Lung (tissue), 17 donors: ENCODE measurements at places on chromosomes 4 and X.

DNA sequence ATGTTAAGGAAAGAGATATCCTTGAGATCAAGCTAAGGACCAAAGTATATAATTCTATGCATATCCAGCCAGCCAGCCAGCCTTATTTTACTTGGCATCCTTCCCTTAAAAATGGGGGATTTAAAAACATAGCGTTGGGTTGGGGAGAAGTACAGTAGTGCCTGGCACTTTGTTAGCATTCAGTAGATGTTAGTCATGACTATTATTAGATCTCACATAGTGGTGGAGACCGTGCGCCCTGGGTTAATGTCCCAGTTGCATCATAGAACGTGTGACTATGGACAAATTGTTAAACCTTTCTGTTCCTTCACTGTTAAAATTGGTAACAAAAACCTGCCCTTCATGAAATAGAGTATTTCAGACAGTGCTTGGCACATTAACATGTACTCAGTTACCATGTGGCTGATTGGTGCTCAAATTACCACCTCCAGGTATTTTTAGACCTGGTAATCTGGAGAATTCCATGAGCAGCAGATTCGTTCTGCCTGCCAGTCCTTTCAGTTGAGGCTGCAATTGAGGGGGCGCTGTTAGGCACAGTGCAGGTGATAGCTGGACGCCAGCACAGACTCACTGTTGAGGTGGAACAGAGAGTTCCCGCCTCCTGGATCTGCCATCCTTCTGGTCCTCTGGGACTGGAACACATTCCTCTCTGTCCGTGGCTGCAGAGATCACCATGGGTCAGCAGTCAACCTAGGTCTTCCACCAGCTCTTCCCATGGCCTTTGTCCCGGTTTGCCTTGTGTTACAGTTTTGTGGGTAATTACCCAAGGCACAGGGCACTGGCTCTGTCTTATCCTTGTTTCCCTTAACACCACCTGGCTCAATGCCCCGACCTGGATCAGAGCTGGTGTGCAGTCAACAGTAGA is 31.7 kb downstream of the RBBP7 start:
- DNase-seq, result no peak

DNA sequence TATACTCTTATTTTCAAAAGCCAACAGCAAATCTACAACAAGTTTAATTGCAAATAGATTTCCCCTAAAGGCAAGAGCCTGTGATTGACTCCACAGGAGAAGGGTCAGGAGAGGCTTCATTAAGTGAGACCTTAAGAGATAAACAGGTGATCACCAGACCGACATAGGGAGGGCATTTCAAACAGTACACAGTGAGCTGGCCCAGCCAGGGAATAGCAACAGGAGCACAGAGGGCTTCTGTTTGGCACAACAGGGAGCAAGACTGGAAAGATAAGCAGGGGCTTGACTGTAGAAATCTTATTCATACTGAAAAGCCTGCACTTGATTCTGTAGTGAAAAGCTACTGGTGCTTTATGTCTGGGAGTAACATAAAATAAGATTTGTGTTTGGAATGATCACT is 3.9 kb downstream of the RUFY3 start:
- no peak for DNase-seq

- no peak for DNase-seq
Measured at GRCh38 chr4:1873291-1873690, 2.1 kb downstream of the NSD2 start.

- DNase-seq, result no peak
Measured at GRCh38 chrX:39167791-39168190, 366.5 kb downstream of the MID1IP1 start.

DNA sequence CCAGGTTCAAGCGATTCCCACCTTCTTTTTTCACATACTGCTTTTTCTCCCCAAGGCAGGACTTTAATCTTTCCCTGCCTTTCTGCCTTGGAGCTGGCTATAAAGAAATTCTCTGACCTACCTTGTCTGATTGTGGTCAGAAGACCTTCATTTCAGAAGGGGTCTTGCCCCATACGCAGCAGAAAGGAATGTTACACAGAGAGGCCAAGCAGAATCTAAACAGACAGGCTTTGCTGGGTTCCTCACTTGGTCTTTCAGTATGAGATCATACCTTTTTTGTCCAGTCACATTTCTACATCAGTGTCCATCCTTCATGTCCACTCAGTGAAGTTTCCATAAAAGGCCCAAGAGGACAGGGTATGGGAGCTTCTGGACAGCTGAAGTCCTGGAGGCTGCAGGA is 108.3 kb upstream of the RBPJ start:
- no peak for DNase-seq

DNA sequence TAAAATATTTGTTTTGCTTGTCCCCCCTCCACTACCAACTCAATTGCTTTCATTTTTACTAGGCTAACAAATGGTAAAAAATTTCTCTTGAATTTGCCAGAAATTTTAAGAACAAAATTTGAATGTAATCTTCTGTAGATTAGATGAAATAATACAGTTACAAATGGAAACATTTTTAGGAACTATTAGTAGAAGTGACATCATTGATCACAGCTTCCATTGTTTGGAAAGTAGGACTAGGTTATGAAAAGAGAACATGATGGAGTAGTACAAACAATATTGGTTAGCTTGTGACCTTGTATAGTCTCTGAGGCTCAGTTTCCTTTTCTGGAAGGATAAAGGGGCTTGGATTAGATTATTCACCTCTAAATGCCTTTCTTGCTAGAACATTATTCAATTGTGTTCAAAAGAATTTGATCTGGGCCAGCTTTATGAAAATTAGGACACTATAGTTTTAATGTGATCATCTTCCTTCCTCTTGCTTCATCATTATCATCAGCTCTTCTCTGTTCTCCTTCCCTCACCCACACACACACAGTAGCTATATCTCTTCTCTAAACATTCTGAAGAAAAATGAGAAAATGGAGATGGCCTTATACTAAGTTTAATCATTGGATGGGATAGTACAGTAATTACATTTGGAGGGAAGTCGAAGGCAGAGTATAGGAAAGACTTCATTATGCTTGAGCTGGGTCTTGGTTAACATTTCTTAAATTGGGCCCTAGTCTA is 9.9 kb downstream of the MTMR1 start:
- DNase-seq, result no peak

GRCh38 chr4:90841676-90842075 is 714.5 kb downstream of the CCSER1 start:
- no peak for DNase-seq

DNA sequence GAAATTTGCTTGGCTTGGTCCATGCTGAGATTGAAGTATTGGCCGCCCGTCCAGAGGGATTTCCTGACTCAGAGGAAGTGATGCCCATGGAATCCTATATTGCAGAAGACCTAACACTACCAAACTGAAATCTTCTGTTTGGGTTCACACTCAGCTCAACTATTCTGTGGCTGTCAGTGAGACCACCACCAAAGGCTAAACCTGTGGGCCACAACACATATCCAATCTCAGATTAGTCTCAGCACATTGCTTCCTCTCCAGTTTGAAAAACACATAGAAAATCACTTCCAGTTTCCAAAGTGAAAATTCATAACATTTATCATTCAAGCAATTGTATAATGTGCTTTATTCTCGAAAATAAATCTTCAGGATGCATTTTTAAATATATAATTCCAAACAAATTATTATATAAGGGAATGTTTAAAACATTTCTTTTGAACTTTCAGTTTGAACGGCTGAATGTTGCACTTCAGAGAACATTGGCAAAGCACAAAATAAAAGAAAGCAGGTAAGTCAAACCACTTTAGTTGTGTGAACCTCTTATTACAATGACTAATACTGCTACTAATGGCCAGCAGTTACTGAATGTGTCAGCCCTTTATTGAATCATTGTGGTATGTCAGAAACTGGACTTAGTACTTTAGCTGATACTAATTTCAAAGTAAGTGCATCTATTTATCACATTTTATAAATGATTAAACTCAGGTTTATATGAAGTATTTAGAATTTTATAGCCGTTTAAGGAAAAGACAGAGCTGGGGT is 37.0 kb downstream of the GUCY1A1 start:
- DNase-seq, result no peak

DNA sequence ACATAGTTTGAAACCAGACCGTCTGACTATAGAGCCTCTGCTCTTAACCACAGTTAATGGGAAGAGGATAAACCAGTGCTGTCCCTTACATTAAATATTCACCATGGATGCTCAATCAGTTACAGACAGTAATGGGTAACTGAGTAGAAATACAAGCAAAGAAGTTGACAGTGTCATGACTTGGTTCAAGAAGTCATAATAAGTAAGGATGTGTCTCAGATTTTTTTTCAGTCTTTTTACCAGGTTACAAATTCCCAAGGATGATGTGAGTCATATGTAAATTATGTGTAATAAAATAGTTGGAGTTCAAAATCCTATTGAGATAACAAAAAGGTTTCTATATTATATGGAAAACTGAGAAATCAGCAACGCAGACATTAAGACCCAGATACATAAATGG is 31.1 kb downstream of the ZCCHC4 start:
- DNase-seq, result no peak

GRCh38 chr4:187770345-187770744 is 225.2 kb upstream of the ZFP42 start:
- no peak for DNase-seq

GRCh38 chr4:138686106-138686835 is 329.3 kb upstream of the NOCT start:
- DNase-seq, result no peak

DNA sequence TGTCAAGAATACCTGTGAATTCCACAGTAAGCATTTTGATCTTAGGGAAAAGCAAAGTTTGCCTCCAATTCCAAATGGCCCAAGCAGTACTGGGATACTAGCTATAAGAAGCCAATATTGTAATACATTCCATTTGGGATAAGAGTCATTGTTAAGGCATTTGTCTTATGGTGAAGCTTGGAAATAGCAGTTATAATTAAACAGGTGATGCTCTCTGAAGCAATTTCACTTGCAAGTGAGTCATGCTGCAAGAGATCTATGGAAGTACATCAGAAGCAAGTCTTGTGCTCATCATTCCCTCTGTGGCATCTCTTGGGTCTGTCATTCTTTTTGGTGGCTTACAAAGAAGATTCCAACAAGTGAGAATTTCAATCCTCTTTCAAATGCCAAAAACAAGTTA is 386.4 kb upstream of the RPS6KA3 start:
- no peak for DNase-seq

DNA sequence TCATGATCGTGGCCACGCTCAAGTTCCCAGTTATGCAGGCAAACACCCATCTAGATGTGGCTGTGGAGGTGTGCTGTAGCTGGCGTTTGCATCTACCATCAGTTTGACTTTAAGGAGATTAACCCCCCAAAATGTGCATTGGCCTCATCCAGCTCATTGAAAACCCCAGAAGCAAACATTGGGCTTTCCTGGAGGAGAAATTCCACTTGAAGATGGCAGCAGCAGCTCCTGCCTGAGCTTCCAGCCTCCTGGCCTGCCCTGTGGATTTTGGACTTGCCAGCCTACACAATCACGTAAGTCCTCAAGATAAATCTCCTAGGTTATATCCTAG is 30.2 kb upstream of the SLC25A6 start:
- DNase-seq, result no peak

DNA sequence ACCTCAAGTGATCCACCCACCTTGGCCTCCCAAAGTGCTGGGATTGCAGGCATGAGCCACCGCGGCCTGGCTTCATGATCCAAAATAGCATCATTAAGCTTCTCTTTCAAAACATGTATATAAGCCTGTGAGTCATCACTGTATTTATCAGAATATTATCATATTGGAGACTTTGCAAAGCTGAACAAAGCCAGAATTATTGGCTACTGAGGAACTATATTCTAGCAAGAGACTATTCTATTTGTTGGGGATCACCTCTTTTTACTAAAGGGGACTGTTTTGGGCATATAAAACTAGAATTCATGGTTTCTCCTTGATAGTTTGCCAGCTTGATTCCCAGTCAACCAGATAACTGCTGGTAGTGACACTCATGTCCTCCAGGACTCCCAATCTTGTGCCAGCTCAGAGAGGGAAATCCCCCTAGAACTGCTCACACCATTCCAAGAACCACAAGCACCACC is 40.1 kb downstream of the TET2 start:
- no peak for DNase-seq

DNA sequence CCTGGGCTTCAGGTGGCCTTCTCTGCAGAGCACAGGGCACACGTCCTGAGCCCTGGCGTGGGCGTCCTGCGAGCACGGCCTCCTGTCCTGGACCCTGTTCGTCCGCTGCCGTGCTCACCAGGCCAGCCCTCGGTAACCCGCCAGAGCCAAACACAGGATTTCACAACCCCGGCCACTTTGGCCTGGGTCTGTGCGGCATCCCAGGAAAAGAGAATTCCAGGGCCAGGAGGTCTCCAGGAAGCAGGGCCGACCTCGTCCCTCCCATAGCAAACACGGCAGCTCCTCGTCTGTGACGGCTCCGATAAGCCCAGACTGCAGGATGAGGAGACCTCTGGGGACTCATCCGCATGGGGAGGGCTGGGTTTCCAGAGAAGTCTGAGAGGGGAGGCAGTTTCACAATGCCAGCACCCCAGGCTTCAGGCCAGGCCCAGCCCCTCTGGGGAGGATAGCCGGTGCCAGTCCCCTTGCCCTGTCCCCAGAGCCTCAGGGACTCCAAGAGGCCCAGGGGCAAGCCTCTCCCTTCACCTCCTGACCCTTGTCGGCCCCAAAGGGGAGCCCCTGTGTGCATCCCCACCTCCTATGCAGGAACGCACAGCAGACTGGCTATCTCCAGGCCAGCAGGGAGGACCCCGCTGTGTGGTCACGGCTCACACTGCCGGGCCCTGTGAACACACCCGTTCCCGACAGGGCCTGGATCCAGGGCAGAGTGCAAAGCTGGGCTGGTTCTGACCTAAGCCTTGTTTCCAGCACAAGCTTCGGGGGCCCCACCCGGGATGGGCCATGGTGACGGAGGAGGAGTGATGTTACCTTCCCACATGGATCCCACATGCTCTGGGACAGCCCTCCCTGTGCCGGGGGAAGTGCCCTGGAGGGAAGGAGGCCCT is 22.3 kb upstream of the HTRA3 start:
- no peak for DNase-seq

- DNase-seq, result no peak
Measured at GRCh38 chr4:155772459-155773195, 13.8 kb downstream of the GUCY1B1 start.

- DNase-seq, result no peak
Measured at GRCh38 chrX:37000140-37000539, 8.0 kb upstream of the FAM47C start.

DNA sequence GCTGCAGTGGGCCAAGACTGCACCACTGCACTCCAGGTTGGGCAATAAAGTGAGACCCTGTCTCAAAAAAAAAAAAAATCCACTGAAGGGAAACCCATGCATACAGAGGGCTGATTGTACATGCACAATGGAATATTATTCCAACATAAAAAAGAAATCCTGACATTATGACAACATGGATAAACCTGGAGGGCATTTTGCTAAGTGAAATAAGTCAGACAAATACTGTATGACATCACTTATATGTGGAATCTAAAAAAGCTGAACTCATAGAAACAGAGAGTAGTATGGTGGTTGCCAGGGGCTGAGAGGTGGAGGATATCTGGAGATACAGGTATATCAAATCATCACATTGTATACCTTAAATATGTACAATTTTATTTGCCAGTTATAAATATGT is 102.2 kb downstream of the PPEF1 start:
- no peak for DNase-seq

- no peak for DNase-seq
Measured at GRCh38 chr4:141807103-141807891, 170.9 kb downstream of the IL15 start.

GRCh38 chr4:78451407-78451806 is 100.2 kb upstream of the ANXA3 start:
- DNase-seq, result no peak
